Right renal pelvis (tissue), 4 donors: ENCODE measurements at places on chromosomes 6 and 20. TPM values are rescaled to one million over a fixed set of nuclear protein-coding genes. Genes with fewer than 3 reads are reported as not detected.

GRCh38 chr6:97222903-97223302, 60.1 kb downstream of the MMS22L start:
- DNase-seq = no peak

DNA sequence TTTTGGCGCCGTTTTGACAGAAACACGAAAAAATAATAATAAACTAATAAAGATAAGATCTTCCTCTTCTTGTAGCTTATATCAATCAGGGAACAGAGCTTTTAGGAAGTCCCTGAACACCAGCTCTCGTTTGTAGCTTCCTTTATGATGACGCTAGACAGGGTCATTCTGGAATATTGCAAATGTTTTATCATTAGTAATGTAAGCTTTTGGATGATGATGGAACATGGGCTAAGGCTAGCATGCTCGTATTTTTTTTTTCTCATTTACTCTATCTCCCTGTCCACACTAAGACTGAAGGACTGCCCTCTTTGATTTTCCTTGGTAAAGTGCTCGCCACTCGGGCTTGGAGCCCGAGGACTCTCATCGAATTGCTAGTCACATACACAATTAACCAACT, 22.1 kb upstream of the POM121L2 start:
- no peak for DNase-seq

CDH26 gene
- 0.43 TPM for polyA plus RNA-seq

LINC00237 gene
- not detected for polyA plus RNA-seq

GRCh38 chr20:6654513-6655252, 112.8 kb upstream of the BMP2 start:
- DNase-seq = no peak

SLC52A3 gene
- polyA plus RNA-seq = 4.3 TPM

COL11A2 gene
- 5.5 TPM for polyA plus RNA-seq

- DNase-seq = no peak
Measured at GRCh38 chr6:104860221-104860620, 502 bp upstream of the HACE1 start.

GRCh38 chr20:667351-668034, 8.1 kb downstream of the SCRT2 start:
- no peak for DNase-seq

DNA sequence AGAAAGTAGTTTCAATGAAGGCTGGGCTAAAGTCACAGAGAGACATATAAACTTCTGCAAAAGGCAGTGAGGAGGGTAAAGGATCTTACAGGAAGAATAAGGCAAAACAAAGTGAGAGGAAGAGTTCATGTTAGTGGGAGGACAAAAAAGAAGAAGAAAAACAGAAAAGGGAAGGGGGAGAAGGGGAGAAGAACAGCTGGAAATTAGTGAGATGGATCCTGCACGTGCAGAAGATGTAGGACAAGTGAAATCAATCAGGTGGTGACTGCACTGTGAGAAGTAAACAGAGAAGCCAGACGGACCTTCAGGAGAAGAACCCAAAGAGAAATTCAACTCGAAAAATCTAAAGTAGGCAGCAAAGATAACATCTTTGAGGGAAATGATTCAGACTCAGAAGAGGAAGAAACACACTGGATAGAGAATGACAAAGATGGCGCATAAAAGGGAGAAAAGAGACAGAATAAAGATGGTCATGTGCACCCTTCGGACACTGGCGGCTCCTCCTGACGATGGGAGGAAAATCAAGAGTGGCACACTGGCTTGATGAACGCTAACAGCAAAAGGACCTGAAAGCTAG, 105.9 kb downstream of the MYB start:
- no peak for DNase-seq

DNA sequence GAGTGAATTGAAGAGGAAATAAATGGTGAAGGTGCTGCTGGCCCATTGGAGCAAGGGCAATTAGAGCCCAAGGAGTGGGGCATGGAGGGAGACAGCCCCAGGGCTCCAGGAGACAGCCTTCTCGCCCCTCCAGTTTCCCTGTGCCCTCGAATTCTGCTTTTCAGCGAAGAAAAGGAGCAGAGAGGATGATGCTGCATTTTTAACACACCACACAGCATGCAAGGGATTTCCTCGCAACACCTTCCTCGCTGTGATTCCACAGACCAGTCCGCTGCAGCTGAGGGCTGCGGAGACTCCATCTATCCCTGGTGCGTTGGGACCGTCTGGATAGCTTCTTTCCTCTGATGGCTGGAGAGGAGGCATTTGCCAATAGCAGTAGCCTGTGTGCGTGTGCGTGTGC, 41.7 kb downstream of the PTCHD4 start:
- DNase-seq = no peak

GRCh38 chr6:167094820-167095637, 27.9 kb upstream of the CCR6 start:
- DNase-seq = no peak

ID4 gene
- 153 TPM for polyA plus RNA-seq

- no peak for DNase-seq
Measured at GRCh38 chr20:52483382-52483781, 291.8 kb upstream of the ZFP64 start.

DNA sequence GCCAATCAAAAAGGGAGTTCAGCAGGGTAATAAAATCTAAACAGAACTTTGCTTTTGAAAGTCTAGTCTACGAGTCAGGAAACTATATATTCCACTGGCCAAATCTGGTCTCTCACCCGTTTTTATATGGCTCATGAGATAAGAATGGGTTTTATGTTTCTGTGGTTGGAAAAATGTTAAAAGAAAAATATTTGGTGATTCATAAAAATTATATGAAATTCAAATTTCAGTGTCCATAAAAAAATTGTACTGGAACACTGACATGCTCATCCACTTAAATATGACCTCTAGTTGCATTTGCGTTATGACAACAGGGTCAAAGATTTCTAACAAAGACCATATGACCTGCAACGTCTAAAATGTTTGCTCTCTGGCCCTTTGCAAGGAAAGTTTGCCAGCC, 22.3 kb upstream of the LAMP5 start:
- DNase-seq = no peak

SLC17A3 gene
- 0.68 TPM for polyA plus RNA-seq

GRCh38 chr6:167811442-167812087, 15.1 kb upstream of the AFDN start:
- no peak for DNase-seq

DNA sequence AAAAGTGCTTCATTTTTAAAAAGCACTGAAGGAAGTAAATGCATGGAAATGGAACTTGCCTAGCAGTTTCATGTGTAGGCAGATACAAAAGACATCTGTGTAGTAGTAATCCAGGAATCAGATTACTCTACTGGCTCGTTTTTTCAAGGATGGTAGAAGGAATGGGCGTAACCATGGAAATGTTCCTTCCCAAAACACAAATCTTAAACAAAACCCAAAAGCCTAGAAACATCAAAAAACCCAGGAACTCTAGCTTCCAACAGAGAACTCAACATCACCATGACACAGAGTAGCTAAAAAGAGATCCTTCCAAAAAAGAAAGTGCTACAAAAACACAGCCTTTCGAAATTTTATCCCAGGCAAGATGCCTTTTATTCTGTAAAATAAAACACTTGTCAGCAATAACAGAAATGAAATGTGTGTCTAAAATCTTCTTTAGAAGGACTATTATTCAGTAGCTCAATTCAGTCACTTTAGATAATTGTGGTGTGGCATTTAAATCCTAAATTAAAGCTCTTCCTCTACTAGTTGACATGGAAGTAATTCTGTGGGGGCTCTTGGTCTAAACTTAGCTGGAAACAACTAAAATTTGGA, 81.7 kb downstream of the FAM217A start:
- DNase-seq = no peak

DNA sequence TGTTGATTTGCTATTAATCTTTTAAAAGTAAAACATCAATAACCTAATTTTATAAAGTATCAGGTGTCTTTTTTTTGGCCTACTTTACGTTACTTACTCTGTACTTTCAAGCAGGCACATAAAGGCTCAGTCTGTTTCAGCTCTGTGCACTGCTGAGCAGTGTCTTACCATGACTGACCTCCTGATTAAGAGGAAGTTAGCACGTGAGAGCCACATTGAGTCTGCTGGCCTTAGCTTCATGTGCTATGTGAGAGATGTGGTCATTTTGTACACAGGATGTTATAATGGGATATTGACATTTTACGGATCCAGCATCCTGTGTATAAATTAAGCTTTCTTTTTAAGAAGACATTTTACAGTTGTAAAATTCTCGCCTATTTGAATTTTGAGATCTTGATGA, 31.9 kb downstream of the ARID1B start:
- DNase-seq = no peak

GRCh38 chr20:62772990-62773844, 23.1 kb upstream of the MRGBP start:
- DNase-seq = no peak

AFDN gene
- 199 TPM for polyA plus RNA-seq
